ENCODE measurements at places on chromosomes 7 and 10.

DNA sequence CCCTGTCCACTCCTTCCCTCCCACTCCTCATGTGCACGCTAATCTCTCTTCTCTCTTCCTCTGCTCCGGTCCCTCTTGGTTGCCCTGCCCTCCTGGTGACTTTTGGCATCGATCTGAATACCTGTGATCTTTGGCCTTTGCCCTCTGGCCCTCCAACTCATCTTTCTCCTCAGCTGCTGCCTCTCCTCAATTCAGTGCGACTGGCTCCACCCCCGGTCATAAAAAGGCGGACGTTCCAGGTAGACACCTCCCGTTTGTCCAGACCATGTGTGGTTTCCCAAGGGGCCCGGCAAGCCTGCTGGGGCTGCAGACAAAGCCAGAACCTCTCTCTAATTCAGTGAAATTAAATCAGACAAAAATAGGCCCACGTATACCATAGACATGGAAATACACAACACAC is 96.8 kb downstream of the COL13A1 start:
- DNase-seq: no peak

DNA sequence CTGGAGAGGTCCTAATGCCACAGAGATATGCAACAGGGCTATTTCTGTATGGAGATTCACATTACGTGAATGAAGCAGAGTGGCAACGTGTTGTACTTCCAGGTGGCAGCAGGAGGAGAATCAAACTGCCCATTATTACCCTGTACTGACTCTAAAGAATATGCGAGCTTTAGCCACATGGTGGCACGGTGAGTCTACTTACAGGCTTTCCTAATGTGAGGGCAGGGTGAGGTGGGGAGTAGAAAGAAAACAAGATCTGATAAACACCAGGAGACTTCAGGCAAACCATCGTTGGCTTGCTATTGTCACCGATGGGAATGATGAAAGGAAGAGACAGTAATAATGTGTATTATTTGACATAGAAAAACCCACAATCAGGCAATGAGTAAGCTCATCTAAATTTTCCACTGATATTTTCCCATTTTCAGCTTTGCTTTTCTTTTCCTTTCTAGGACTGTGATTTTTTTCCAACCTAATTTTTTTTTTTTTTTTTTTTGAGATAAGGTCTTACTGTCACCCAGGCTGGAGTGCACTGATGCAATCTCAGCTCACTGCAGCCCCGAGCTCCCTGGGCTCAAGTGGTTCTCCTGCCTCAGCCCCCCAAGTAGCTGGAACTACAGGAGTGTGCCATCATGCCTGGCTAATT is 164.3 kb downstream of the BTAF1 start:
- DNase-seq: peak; percentile 71

DNA sequence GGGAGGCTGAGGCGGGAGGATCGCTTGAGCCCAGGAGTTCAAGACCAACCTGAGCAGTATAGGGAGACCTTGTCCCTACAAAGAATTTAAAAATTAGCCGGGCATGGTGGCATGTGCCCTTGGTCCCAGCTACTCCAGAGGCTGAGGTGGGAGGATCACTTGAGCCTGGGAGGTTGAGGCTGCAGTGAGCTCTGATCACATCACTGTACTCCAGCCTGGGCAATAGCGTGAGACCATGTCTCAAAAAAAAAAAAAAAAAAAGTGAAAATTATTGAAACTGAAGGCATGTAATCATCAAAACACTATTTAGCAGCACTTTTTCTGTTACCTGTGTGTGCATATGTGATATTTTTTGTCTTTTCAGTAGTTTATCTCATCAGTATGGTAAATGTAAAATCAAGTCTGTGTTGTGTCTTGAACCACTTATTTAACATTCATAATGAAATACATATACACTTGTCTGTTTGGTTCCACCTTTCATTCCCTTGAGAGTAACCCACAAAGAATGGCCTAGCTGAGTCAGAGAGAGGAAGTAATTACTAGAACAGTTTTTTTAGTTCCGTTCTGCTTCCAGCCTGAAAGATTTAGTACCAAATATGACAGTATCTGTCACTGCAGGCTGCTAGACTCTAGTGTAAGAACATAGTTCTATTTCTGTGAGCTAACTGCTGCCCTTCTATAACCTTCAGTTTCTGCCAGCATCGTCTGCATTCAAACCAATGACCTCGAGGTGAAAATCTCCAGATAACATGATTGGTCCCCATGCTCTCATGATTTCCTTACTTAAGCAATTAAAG is 68.6 kb downstream of the MMRN2 start:
- DNase-seq: peak; percentile 80

DNA sequence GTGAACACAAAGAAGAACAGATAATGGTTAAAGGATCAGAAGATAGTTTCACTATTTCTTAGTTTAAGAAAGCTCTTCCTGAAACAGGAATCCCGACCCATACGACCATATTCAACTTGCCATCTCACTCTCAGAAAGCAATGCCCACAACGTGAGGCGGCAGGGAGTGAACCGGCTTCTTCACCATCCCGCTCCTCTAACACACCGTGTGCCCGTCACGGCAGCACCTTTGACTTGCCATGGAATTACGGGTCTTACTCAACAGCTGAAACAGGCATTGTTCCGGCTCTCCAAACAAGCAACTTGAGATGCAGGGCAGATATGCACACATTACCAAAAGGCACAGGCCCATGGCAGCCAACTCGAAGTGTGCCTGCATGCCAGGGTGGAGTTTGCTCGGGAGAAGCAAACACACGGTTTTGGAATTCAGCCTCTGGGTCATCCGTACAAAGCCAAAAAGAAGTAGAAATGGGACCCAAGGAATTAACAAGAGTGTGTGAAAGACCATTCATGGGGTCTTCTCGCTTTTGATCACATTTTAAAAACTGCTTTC is 293.6 kb downstream of the DNAJB6 start:
- DNase-seq: no peak

- no peak for DNase-seq
Observed at GRCh38 chr7:122487131-122487530, 182.6 kb upstream of the FEZF1 start.

- DNase-seq: no peak
Observed at GRCh38 chr7:2660359-2661095, 27.5 kb upstream of the AMZ1 start.

- DNase-seq: no peak
Observed at GRCh38 chr10:100253041-100253440, 14.4 kb downstream of the CWF19L1 start.

DNA sequence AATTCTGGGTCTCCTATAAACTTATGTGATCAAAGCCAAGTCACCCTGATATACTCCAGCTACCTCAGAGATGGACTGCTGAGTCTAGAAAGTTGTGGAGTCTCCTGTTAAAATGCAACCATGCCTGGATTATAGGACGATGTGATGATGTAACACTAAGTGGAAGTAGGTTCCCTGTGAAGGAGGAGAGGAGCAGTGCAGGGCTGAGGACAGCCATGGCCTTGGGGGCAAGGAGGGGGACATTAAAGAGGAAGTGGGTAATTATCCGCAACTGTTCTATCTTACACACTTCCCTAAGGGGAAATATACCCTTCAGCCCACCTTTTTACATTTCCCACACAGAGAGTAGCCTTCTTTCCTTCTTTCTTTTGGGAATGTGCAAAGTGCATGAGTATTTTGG is 63.8 kb downstream of the MTPN start:
- DNase-seq: no peak

- DNase-seq: no peak
Observed at GRCh38 chr10:79051766-79052165, 17.0 kb upstream of the ZMIZ1 start.

DNA sequence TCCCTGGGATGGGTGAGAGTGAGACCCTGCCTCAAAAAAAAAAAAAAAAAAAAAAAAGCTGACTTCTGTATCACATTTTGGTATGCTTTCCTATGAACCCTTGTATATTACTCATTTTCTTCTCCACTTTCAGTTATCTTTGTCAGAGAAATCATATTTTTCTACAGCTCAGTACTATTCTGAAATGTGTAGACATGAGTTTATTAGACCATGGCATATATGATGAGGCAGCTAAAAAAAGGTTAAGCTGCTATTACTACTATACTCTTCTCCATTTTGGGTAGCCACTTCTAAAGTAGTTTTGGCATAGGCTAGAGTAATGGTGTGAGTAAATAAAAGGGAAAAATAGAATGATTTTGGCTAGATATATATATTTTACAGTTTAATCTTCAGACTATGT is 53.4 kb downstream of the MLLT10 start:
- DNase-seq: no peak

DNA sequence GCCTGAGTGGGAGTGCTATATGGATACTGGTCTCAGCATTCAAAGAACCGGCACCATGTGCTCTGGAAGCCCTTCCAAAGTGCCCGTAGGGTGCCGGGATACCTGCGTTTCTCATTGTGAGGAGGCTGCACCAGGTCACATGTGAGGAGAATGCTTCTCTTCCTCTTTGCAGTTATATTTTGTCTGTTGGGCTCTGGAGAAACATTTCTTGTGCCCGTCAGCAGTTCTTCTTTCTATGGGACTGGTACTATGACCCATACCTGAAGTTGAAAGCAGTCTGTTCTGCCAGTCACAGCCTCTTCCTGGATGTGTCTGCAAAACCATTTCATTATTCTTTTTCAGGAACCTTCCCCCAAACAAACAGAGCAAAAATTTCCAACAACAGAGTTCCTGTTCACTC is 465.0 kb downstream of the SUGCT start:
- no peak for DNase-seq

DNA sequence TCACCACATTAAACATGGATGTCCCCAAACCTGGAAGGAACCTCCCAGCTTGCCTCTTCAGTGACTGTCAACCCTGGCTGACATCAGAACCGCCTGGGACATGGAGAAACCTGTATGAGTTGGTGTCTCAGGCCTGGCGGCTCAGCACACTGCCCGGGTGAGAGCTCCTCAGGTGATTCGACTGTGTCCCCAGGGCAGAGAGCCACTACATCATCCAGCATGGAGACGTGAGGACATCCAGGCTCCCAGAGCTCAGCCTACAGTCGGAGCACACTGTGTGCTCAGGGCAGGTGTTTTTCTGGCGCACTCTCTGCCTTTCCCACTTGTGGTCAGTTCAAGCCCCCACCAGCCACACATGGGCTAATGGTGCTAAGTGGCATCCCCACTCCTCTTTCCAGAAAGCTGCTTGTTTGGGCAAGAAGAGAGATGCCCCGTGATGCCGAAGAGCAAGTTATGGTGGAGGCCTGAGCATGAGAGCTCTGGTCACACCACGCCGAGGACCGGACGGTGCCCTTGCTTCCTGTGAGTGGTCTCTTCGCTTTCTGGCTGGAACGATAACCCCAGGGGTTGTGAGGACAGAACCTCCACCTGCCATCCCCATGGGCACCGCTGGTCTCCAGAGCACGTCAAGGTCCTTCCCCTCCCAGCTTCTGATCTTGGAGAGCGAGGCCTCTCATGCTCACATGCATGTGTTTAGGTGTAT is 38.5 kb downstream of the AMZ1 start:
- no peak for DNase-seq

- DNase-seq: peak; percentile 76
Observed at GRCh38 chr10:48604991-48605508, at the start of gene ARHGAP22. Gene ARHGAP22 (minus strand): TSS chr10:48605073. CDS start chr10:48604796, 277 bp downstream.

DNA sequence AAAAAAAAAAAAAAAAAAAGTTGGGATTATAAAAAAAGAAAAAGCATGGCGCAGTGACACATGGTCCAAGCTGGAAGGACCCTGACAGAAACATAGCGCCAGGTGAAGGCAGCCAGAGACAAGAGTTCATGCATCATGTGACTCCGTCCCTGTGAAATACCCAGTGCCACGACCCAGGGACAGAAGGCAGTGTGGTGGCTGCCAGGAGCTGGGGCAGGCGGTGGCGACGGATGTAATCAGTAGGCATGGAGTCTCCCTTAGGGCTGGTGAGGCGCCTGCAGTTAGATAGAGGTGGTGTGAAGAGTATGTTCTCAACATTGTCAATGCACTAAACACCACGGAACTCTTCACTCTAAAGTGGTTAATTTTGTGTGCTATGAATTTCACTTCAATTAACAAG is 43.9 kb downstream of the STK32C start:
- DNase-seq: no peak

- no peak for DNase-seq
Observed at GRCh38 chr10:81348003-81348402, 527.0 kb upstream of the NRG3 start.

- no peak for DNase-seq
Observed at GRCh38 chr7:142696456-142697179, 52.7 kb upstream of the PRSS1 start.

DNA sequence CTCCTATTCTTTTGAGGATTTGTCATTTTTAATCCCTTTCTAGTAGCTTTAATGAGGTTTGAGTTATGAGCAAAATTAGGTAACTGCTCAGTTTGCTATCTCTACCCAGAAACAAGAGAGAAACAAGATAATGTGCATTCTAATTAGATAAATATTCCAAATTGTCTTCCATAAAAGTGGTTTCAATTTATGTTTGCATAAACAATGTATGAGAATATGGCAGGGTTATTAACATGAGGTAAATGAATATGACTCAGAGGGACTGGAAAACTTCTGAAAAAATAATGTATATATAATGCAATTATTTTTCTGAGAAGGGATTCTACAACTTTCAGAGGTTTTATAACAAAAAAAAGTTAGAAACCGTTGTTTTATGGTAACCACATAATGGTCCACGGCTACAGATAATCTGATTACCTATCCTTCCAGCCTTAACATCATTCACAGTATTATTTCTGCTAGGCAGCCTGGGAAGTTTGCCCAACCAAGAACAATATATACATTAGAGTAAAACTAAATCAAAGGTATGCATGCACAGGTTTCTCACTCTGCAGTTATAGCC is 101.2 kb downstream of the CRPPA start:
- DNase-seq: no peak

DNA sequence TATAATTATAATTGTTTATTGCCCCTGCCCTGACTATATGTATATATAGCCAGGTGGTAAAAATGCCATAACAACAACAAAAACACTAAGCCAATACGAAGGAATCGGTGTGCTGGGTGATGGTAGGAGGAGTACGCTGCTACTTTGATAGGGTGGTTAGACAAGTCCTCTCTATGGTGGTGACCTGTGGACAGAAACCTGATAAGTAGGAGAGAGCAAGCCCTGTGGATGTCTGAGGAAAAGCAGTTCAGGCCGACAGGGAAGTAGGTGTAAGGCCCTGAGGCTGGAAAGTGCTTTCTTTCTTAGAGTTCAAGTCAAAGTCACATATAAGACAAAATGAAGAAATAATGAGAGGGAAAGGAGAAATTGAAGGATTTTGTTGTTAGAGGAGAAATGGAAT is 823.8 kb upstream of the CELF2 start:
- no peak for DNase-seq

- DNase-seq: no peak
Observed at GRCh38 chr10:125041856-125042506, 100.1 kb downstream of the ZRANB1 start.

DNA sequence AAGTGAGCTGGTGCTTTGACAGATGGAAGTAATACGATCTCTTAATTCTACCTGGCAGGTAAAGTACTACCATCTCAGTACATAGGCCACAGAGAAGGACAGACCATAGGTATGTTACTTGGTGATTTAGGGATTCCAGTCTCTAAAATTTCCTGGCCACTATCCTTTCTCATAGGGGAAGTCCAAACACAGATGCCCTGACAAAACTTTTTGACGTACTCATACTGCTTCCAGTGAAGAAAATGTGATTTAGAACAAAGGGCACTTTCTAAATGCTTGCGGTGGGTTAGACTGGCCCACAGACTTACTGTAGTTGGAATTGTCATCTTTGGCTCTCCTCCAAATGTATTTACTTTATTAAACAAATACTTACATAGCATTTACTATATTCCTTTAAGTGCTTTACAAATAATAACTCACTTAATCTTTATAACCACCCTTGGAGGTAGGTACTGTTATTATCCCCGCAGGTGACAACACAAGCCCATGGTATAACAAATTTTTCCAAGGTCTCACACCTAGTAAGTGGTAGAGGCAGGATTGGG is 3.0 kb downstream of the PI4K2A start:
- DNase-seq: no peak
